ENCODE measurements at places on chromosomes 2 and 18.
A peak's percentile ranks its signal among the peaks of the same experiment; 100 is the strongest.

DNA sequence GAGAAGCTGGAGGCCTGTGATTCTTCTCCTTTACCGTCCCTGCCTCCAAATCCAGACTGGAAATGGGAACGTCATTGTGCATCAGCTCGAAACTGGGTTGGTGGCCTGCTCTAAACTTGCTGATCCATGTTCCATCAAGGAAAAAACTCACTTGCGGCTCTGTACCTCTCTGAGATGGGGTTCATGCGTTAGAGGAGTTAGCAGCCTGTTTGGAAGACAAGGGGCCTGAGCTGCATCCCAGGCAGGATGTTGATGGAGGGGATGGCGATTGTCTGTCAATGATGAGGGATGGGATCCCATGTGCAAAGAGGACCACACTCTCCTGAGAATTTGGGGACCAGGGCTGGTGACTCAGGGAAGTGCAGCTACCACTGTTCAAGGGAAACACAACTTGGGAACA, 26.0 kb downstream of the TWIST2 start:
- no peak for DNase-seq

DNA sequence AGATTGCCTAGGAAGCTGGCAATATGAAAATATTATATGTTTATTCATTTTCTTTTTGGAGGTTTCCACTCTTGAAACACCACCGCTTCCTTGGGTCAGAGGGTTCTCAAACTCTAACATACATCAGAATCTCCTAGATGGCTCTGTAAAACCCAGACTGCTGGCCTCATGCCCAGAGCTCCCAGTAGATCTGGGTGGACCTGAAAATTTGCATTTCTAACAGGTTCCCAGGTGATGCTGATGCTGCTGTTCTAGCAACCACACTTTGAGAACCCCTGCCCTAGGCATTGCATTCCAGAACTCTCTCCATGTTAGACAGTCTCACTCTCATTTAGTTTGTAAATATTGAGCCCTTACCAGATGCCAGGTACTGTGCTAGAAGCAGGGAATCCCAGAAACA, 139.4 kb downstream of the FAM210A start:
- no peak for DNase-seq

GRCh38 chr18:26103579-26103978, 13.2 kb upstream of the SS18 start:
- DNase-seq = no peak

DNA sequence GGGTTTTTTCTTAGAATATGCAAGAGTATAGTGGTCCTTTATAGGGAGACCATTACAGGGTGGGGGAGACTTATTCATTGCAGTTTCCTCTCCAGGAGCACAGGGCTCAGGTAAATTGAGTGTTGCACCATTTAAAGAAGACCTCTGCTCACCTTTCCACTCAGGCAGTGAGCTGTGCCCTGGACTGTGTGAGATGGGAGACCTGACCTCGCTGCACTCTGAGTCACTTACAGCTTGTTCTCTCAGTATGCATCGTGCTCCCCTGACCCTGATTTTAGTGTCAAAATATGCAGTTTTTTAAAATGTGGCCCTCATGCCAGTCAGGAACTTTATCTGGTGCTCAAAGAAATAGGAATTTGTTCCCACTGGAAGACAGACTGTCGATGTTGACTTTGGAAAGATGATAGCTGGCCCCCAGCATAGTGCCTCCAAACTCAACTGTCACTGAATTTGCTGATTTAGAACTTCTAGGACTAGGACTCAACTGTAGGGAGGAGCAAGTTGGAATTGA, 146.7 kb upstream of the EPAS1 start:
- DNase-seq = no peak

DNA sequence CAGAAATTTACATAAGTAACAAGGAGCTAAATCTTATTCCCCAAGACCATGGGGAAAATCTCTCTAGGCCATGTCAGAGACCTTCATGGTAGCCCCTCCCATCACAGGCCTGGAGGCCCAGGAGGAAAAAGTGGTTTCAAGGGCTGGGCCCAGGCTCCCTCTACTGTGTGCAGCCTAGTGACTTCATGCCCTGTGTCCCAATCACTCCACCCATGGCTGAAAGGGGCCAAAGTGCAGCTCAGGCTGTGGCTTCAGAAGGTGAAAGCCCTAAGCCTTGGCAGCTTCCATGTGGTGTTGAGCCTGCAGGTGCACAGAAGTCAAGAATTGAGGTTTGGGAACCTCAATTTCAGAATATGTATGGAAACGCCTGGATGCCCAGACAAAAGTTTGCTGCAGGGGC, 1612.7 kb upstream of the SLC39A10 start:
- DNase-seq = no peak

DNA sequence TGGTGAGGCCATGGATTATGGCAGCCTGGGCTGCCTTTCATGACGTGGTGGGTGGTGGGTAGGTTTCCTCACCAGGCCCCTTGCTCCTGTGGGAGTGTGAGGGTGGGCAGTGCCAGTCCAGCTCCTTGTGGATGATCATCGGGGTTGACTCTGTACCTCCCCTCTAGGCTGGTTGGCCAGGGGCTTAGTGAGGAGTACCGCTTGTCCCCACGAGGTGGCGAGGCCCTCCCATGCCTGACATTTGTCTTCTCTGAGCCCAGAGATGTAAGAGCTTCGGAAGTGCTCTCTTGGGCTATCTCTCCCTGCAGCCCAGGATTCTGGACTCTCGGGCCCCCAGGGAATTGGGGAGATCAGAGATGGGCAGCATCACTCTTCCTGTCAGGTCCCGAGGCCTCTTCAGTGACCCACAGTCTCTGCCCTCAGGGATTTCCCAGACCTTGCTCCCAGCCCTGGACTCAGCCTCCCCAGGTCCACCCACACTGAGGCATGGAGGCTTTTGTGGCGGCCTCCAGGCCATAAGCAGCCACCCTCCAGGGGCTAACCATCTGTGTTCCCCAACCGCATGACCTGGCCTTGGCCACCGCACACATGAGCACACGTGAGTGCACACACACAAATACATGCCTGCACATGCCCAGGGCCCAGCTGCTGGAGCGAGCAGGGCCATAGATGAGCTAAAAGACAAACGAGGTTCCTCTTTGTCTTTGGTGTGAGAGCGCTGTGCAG, 6.5 kb downstream of the SPR start:
- DNase-seq = peak; percentile 60

DNA sequence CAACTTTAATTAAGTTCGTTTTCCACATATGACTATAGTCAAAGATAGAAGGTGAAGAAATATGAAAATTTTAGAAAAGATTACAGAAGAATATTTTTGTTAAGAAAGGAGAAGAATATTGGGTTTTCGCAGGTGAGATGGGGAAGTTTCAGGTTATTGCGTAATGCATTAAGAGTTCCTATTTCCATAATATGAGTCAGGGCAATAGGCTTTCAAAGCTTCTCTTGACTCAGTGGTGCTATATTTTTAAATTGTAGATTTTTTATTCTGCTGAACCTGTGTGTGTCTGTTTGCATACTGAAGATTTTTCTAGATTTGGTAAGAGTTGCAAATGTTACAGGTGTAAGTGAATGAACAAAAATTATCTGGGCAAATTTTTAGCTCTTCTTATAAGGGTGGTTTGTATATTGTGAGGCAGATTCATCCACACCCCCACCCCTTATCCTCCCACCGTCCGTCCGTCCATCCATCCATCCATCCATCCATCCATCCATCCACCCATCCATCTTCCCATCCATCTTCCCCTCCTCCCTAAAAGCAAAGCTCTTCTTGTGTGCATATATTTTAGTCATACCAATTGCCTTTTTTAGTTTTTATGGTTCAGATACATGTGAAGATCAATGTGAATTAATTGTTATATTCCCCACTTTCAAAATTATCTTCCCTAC, 69.6 kb downstream of the MYO1B start:
- no peak for DNase-seq

GRCh38 chr18:77107292-77107691, 25.3 kb downstream of the MBP start:
- DNase-seq = no peak

DNA sequence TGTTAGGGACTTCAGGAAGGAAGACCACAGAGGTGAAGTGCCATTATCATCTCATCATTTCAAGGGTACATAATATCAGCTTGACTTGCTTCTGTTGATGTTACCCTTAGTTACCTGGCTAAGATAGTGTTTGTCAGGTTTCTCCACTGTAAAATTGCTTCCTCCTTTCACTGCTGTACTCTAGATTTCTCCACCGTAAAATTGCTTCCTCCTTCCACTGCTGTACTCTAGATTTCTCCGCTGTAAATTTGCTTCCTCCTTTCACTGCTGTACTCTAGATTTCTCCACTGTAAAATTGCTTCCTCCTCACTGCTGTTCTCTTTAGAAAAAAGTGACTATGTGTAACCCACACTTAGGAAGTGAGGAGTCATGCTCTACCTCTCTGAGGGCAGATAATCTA, 1460.3 kb downstream of the SUCLG1 start:
- no peak for DNase-seq

DNA sequence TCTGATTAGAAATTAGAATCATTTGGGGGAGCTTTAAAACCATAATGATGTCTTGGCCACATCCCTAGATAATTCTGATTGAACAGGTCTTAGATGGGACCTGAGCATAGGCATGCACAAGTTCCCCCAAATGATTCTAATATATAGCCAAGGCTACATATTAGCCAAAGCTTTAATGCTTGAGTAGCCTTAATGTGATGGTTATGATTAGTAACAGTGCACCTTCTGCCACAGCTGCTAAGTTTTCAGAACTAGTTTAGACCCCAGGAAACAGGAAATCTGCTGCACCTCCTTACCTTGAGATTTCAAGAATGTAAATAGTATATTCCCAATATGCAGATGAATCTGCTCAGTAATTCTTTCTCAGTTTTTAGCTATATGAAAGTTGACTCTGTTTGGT, 119.8 kb downstream of the PTPN4 start:
- no peak for DNase-seq

DNA sequence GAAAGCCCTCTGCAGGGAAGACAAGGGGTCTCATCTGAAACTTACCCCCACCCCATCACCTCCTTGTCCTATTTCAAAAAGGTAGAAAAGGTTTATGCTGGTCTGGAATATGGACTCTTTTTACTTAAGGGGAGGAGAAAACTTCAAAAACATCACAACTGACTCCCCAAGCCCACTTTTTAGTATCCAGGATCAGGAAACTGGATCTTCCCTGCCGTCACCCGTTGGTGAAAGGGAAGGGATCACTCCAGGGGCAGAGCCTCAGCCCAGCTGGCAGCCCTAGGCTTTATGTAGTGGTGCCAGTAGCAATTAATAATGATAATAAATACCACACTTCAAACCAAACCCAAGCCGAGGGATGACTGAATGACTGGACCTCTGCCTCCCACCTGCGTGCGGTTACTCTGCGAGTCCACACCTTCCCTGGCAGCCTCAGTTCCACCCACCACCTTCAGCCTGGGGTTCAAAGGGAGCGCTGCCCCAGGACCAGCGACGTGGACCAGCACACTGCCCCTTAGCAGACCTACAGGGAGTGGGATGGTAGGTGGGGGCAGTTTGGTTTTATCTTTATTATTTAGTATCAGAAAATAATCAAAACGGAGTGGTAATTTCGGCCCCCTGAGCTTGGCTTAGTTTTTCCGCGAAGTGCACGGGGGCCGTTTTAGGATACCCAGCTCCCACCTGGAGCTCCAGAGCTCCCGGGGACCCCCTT, 4.9 kb upstream of the GATA6 start:
- DNase-seq = no peak

- DNase-seq = no peak
Measured at GRCh38 chr18:62999921-63000320, 284.6 kb downstream of the PHLPP1 start.

DNA sequence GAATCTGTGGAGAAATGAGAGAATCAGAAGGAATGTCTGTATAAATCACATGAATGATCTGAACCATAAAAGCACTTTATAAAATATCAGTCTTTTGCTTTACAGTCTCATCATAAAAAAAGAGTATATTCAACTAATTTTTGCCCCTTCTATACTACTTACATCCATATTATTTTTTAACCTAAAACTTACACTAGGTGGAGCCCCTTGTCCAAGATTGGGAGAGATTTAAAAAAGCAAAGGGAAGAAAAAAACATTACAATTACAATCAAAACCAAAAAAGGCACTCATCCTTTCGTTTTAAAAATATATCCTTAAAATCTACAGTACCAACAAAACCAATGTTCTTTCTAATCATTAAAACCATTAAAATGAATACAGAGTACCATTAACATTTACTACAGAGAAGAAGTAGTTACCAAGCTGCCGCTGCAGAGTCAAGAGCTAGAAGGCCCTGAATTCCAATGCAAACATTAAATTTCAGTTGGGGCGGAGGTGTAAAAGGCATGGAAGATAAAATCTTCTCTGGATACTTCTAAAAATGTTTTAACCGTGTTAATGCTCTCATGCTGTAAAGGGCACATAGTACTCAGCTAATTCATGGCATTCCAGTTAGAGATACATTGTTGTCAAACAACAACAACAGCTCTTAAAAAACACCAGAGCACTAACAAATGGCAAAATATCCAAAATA, 56.7 kb upstream of the EPB41L3 start:
- DNase-seq = no peak

GRCh38 chr2:68031043-68031442, 31.8 kb downstream of the C1D start:
- no peak for DNase-seq

DNA sequence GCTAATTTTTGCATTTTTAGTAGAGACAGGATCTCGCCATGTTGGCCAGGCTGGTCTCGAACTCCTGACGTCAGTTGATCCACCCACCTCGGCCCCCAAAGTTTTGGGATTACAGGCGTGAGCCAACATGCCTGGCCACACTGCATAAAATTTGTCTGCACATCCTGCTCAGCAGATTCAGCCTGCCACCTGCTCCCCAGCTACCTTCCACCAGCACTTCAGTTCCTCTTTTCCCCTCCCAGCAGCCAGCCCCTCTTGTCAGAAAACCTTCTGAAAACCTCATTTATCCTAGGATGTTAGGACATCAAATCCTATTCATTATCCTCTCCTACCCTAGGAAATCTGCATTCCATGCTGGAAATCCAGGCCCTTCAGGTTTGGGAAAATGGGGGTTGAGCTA, 99.4 kb upstream of the STPG4 start:
- no peak for DNase-seq

DNA sequence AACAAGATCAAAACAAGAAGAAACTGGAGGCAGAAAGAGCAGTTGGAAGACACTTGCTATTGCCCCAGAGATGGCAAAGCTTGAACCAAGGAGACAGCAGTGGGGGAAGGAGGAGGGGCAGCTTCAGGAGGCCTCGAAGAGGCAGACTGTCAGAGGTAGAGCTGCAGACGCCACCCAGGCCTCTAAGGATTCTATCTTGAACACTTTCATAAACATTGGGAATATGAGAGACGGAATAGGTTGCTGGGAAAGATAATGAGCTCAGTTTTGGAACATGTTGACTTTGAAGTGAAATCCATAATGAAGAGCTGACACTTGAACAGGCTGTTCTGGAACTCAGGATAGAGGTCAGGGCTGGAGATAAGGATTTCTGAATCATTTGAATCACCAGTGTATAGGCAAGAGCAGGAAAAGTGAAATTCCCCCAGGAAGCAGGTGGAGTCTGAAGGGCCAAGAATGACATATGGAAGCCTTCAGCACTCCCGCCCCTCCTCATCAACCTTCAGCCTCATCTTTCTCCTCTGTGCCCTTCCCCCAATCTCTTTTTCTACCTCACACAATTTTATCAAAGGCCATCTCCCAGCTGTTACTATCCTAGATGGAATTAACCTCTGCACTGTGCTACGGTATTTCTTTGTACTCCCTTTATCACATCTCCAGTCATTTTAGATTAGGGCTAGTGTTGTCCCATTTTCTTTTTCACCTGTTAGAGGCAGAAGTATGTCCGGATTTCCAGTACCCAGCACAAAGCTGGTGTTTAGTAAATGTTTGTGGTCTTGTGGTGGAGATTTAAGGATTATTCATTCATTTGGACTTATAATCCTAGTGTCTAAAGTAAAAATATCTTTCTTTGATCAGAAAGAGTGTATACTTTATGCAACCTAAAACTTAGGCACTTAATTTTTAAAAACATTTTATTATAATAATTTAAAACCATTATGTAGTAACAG, 47.5 kb upstream of the RTN4 start:
- DNase-seq = no peak

GRCh38 chr2:20428717-20429490, 18.0 kb upstream of the RHOB start:
- DNase-seq = no peak

Measured in HuH-7.5 (cell line).